ENCODE measurements at places on chromosomes 6 and 20. TPM values are rescaled to one million over a fixed set of nuclear protein-coding genes. Genes with fewer than 3 reads are reported as not detected.

HLA-DRA gene
- not detected for total RNA-seq

RHAG gene
- total RNA-seq: not detected

LPA gene
- 1.9 TPM for total RNA-seq

MUC21 gene
- not detected for total RNA-seq

DNA sequence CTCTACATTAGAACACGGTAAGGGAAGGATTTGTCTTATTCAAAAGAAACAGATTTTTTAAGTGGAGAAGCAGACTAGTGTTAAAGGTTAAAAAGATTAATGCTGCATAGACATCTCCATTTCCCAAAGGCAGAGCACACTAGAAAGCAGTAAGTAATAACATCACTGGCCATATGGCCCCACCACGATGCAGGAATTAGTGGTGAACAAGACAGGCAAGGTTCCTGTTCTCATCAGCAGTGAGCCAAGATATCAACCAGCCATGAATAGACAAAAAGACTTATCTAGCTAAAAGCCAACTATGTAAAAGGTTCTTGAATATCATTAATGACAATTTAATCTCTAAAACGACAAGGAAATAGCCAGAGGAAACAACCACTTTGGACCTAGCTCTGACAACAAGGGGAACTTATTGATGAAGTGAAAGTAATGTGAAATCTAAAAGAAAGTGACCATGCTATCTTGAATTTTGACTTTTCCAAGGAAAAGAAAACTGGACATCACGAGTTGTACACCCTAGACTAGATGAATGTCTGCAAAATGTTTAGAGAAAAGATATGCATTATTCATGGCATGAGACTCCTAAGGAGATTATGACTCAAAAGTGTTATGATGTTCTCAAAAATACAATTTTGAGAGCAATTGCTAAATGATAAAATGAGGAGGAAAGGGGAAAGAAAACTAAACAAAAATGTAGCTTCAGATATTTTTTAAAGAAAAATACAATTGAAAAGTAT is 157.9 kb upstream of the STXBP5 start:
- DNase-seq: no peak

DNA sequence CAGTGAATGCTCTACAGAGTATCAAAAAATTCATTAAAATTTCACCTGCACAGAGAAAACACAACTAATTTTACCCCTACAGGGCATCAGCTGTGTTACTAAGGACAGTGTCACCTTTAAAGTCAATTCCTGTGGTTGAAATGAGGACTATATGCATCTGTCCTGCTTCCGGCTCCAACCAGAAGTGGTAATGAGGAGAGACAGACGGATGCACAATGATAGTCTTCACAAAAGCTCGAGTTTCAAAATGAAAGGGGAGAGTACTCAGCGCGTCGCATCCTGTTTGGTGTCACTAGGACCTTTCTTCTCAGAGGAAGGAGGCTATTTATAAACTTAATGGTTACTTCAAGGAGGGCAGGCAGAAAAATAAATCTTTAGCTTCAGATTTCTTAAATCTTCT is 86.5 kb downstream of the LYRM4 start:
- no peak for DNase-seq

DNA sequence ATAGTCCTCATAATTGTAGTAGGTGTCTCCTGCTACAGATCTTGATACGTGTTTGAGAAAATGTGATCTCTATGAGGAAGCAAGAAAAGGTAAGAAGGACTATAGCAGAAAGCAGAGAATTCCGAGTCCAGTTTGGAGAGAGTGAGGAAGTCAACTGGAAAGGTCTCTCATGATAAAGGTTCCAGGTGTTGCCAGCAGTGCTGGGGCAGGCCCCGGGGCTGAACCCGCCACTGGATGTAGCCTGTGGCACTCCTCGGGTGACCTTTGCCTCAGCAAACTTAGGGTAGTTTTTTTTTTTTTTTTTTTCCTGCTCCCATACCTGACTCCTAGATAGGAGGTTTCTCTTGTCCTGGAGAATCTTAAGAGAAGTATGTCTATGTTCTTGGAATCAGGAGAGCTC is 62.8 kb downstream of the FAM120B start:
- DNase-seq: no peak

GRCh38 chr6:75604294-75604693 is 2.6 kb downstream of the SENP6 start:
- no peak for DNase-seq

- DNase-seq: no peak
Measured at GRCh38 chr20:59137532-59137931, 26.1 kb upstream of the ZNF831 start.

GRCh38 chr6:44258921-44259320 is 1.6 kb upstream of the SLC35B2 start:
- DNase-seq: no peak

- DNase-seq: no peak
Measured at GRCh38 chr6:31572041-31572911, at the start of gene LTA. TSS of gene LTA (plus strand) at chr6:31572289. CDS start at chr6:31572743, 454 bp downstream.

DNA sequence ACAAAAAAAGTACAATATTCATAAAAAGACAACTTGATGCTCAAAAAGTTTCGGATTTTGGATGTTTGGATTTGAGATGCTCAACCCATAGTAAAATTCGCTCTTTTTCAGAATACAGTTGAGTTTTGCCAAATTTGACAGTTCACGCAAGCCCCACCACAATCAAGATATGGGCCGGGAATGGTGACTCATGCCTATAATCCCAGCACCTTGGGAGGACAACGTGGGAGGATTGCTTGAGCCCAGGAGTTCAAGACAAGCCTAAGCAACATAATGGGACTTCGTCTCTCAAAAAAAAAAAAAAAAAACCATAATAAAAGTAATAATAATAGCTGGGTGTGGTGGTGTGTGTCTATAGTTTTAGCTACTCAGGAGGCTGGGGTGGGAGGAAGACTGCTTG is 51.3 kb downstream of the PHF20 start:
- no peak for DNase-seq

- DNase-seq: no peak
Measured at GRCh38 chr6:79465381-79465780, 71.8 kb downstream of the LCA5 start.

DNA sequence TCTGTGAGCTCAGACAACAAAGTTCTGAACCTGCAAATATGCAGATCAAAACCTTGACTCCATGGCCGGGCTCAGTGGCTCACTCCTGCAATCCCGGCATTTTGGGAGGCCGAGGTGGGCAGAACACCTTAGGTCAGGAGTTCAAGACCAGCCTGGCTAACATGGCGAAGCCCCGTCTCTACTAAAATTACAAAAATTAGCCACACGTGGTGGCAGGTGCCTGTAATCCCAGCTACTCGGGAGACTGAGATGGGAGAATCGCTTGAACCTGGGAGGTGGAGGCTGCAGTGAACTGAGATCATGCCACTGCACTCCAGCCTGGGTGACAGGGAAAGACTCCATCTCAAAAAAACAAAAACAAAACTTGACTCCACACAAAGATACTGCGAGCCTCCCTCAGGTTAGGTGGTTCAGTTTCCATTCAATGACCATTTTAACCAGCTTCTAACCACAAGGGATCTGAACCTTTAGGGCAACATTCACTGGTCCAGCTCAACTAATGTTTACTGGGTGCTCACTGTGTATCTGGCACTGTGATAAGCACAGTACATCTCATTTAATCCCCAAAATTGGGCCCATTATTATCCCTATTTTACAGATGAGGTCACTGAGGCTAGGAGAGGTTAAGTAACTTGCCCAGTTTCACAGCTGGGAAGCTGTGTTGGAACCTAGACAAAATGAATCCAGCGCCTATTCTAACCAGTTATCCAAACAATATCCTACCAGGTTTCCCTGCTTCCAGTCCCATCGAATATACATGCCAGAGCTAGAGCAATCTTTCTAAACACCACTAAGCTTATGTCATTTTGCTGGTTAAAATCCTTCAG is 1.8 kb downstream of the SNRPB start:
- DNase-seq: no peak

GRCh38 chr6:130229645-130230044 is 6.9 kb upstream of the SAMD3 start:
- DNase-seq: no peak

DNA sequence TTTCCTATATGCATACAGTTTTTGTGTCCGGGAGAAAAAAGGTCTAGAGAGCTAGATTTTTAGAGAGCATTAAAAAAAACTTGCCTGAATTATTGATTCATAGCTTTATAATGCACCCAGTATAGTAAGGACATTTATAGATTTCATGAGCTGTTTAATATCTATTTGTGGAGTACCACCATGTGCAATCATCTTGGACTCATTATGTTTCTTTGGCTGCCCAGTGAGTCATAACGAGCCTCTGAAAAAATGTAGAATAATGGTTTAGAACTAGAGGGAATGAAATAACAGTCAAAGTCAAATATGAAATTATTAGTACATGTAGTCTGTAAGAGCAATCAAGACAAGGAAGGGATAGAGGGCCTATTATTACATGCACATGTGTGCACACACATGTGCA is 350.0 kb downstream of the CD83 start:
- no peak for DNase-seq

DNA sequence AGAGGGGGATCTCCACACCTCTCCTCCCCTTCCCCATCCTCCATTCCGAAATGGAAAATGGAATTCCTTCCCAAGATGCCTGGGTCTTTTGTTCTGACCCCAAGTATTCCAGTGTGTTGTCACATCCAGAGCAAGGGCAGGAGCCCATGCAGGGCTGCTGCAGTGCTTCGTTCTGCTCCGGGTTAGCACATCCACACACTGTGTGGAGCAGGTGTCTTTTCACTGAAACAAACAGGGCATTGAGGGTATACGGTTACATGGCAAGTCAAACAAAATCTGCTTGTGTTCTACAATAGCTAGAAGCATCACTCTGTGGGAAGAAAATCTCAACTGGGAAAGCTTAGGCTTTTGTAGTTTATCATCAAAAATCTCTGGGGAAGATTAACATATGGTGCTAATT is 56.9 kb downstream of the LYRM2 start:
- no peak for DNase-seq

GRCh38 chr20:654417-654750 is 1.4 kb upstream of the SRXN1 start:
- no peak for DNase-seq

- DNase-seq: no peak
Measured at GRCh38 chr6:161316531-161316930, 42.7 kb upstream of the AGPAT4 start.

GRCh38 chr6:110509617-110510241 is 33.3 kb upstream of the SLC22A16 start:
- DNase-seq: no peak

DNA sequence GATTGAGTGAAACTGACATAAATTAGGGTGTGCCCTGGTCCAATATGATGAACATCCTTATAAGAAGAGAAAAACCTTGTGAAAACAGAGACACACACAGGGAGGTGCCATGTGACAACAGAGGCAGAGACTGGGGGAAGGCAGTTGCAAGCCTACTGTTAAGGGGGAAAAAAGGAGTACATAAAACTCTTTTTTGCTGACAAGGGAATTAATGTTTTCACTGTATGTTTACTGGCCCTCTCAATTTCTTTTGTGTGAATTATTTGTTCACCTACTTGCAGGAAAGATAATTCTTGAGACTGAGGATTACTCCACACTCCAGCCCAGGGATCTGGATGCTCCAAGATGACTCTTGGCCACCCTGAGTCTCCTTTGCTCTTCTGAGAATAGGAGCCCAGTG is 12.1 kb upstream of the NRSN1 start:
- no peak for DNase-seq

Data from glutamatergic neuron (in vitro differentiated cells).